ENCODE measurements at places on chromosomes 2 and 18.

GRCh38 chr2:71742953-71743601 lies 289.7 kb downstream of the DYSF start:
- DNase-seq, result no peak

DNA sequence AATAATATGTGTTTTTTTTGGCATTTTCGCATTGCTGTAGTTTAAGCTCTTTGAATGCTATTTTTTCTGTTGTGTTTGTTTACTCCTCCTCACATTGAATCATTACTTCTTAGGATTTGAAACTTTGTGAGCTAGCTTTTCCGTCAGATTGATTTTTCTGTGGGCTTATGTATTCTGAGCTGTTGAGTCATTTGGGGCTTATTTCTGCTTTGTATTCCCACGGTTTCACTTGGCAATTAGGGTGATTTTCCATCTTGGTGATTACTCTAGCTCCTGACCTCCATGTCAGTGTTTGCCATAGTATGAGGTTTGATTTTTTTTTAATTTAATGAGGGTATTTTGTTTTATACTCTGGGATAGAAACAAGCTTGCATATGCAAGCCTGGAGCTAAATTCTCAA lies 200.0 kb downstream of the CCDC102B start:
- DNase-seq, result no peak

DNA sequence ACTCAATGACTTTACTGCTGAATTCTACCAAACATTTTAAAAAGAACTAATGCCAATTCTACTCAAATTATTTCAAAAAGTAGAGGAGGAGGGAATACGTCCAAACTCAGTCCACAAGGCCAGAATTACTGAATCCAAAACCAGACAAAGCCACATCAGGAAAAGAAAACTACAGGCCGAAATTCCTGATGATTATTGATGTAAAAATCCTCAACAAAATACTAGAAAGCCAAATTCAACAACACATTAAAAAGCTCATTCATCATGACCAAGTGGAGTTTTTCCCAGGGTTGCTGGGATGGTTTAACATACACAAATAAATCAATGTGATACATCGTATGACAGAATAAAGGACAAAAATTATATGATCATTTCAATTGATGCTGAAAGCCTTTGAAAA lies 103.9 kb upstream of the UBE2E3 start:
- no peak for DNase-seq

- DNase-seq, result no peak
Observed at GRCh38 chr2:220104871-220105351, 477.5 kb downstream of the SLC4A3 start.

DNA sequence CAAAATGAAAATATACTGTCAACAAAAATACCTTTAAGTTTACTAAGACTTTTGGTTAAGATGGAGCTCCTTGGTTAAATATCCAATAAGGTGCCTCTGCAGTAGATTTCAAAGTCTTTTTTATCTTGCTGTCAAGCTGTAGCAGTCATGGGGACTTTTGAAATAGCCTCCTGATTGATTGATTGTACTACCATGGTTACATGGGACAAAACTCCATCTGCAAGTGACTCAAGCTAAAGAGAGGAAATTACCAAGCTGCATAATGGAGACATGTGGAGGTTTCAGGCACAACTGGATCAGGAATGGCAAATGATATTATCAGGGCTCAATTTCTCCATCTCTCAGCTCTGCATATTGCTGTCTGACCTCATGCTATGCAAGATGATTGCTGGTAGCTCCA lies 73.4 kb upstream of the ST8SIA3 start:
- no peak for DNase-seq
